ENCODE measurements at places on chromosomes 3 and 15.

DNA sequence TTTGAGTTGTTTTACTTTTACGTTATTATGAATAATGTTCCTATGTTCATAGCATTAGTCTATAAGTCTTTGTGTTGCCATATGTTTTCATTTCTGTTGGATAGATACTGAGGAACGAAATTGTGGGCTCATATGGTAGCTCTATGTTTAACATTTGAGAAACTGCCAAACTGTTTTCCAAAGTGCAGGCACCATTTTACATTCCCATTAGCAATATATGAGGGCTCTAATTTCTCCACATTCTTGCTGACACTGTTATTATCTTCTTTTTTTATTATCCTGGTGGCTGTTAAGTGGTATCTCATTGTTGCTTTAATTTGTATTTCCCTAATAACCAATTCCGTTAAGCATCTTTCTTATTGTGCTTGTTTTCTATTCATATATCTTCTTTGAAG lies 1.8 kb upstream of the PIK3R4 start:
- H3K36me3 ChIP-seq = peaks cover 14% of the 10 kb centered on the region
- H3K27me3 ChIP-seq = no peaks in the 10 kb centered on the region
- H3K4me3 ChIP-seq = no peak overlapping the region
- peak overlapping the region; percentile 52 for H3K27ac ChIP-seq
- H3K4me1 ChIP-seq = peaks cover 27% of the 10 kb centered on the region

GRCh38 chr3:196236223-196236622 lies 19.9 kb downstream of the SLC51A start:
- no peak overlapping the region for H3K4me3 ChIP-seq
- peaks cover 75% of the 10 kb centered on the region for H3K36me3 ChIP-seq
- no peak for DNase-seq
- no peaks in the 10 kb centered on the region for H3K27me3 ChIP-seq

DNA sequence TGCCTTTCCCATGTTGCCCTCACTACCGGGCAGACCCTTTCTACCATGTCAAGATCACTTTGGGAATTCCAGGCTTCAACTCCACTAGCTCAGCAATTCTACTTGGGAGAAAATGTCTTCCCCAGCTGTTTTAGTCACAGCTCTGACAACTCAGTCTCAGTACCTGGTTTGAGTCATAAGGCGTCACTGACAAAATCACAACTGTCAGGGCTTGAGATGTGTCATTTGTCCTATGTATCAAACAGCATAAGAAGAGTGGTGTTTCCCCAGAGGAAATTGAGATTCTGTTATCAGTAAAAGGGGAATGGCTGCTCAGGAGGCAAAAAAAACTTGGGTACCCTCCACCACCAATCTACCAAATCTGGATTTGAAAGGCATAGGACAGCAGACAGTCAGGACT lies 594.9 kb upstream of the SUCLG2 start:
- H3K27ac ChIP-seq = no peak overlapping the region
- H3K4me3 ChIP-seq = no peak overlapping the region
- no peaks in the 10 kb centered on the region for H3K4me1 ChIP-seq
- H3K36me3 ChIP-seq = no peaks in the 10 kb centered on the region
- H3K27me3 ChIP-seq = no peaks in the 10 kb centered on the region
- DNase-seq = no peak

DNA sequence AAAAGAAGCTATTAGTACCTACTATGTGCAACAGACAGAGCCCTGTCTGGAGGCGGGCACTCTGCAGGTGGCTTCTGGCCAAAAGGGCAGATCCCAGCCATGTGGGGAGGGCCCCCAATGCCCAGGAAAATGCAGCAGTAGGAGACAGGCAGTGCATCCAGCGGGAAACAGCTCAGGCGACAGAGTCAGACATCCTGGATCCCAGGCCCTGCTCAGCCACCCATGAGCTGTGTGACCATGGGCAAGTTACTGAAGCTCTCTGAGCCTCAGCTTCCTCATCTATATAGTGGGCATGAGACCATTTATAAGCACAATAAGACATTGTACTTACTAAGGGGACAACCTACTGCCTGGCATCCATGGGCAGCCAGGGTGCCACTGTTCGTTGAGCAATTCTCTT lies 25.8 kb downstream of the NUP210 start:
- H3K27ac ChIP-seq = no peak overlapping the region
- no peak overlapping the region for H3K4me3 ChIP-seq
- DNase-seq = no peak
- H3K4me1 ChIP-seq = no peaks in the 10 kb centered on the region

- no peak overlapping the region for H3K4me3 ChIP-seq
- H3K27ac ChIP-seq = peak overlapping the region; percentile 54
- H3K27me3 ChIP-seq = no peaks in the 10 kb centered on the region
- no peaks in the 10 kb centered on the region for H3K36me3 ChIP-seq
- H3K4me1 ChIP-seq = no peaks in the 10 kb centered on the region
Observed at GRCh38 chr15:100733101-100733842, 130.9 kb downstream of the ASB7 start.

- H3K27ac ChIP-seq = no peak within 1 kb of the TSS
- H3K4me1 ChIP-seq = no peaks in the 10 kb centered on the region
- no peaks in the 10 kb centered on the region for H3K36me3 ChIP-seq
- DNase-seq = no peak
- peak within 1 kb of the TSS; percentile 39 for H3K4me3 ChIP-seq
Observed at GRCh38 chr15:100879464-100880138, at the start of gene ALDH1A3. Gene ALDH1A3, plus strand, starts transcription at chr15:100879831. Its CDS starts 77 bp downstream, at chr15:100879908.

DNA sequence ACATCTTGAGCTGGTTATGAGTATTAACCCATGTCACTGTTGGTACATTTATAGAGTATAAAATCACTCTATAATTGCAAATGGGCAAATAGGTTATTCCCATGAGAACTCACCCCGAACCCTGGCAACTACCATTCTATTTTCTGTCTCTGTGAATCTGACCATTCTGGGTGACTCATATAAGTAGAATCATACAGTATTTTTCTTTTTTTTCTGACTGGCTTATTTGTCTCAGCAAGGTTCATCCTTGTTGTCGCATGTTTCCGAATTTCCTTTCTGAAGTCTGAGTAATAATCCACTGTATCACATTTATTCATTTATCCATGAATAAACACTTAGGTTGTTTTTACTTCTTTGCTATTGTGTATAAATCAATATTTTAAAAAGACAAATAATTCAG lies 59.9 kb upstream of the CHRM5 start:
- H3K4me1 ChIP-seq = peaks cover 5% of the 10 kb centered on the region
- H3K27ac ChIP-seq = no peak overlapping the region
- no peak overlapping the region for H3K4me3 ChIP-seq
- H3K27me3 ChIP-seq = no peaks in the 10 kb centered on the region
- no peak for DNase-seq
- no peaks in the 10 kb centered on the region for H3K36me3 ChIP-seq

DNA sequence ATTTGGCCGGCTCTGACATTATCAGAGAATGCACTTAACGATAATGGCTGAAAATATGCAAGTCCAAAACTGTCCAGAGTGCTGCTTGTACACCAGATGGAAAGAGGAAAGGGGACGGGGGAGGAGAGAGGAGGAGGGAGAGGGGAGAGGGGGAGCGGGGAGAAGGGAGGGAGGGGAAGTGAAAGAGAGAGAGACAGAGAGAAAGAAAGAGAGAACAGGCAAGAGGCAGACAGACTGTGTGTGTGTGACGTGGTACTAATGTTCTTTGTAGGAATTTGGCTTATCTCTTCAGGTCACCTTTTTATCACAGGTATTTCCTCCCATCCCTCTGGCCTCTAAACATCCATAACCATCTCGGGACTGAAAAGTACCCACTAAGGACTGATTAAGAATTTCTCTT lies 75.1 kb upstream of the LMOD3 start:
- H3K4me3 ChIP-seq = no peak overlapping the region
- H3K36me3 ChIP-seq = no peaks in the 10 kb centered on the region
- H3K27ac ChIP-seq = no peak overlapping the region
- H3K4me1 ChIP-seq = no peaks in the 10 kb centered on the region
- no peak for DNase-seq

DNA sequence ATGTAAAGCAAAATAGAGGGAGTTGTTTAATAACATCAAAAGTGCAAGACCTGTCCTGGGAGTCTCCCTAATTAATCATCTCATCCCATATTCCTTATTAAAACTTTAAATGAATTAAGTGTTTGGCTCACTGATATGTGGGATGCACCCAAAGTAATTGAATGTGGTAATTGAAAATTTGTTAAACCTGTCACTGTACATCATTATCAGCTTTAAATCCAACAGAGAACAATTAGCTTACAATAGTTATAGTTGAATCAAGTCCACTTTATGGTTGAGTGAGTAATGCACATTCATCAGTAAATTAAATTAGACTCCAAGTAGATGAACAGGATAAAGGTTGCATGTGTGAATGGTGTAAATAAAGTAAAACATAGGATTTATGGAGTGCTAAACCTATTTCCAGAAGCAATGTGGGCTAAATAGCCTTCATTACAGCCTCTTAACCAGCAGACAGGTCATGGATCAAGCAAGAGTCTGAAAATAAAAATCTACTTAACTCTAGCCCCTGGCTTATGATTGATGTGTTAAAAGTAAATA lies 608.2 kb upstream of the CCDC54 start:
- no peak for DNase-seq
- no peaks in the 10 kb centered on the region for H3K36me3 ChIP-seq
- no peak overlapping the region for H3K27ac ChIP-seq
- H3K4me1 ChIP-seq = no peaks in the 10 kb centered on the region
- H3K4me3 ChIP-seq = no peak overlapping the region

DNA sequence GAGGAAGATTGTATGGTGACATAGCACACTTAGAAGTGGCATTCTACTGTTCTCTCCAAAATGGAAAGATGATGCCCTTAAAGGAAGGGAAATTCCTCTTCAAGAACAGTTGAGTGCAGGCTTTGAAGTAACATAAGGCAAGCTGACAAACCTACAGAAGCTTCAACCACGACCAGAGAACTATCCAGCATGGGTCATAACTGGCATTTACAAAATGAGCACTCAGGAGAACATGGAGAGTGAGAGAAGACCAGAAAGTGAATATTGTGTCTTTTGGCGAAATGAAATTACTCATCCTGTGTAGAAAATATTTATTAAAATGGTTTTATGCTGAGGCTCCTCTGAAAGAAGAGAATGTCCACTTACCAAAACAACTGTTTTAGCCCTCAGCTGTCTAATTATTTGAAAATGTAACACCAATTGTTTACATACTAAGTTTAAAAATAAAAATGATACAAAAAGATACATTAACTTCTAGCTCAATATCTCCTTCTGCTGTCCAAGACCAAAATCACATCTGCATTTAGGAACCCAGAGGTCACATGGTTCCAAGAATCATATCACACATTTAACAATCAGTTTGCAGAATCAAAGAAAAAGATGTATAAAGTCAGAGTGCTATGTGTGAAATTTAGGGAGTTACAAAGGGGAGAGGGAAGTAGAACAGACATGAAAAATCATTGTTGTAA lies 216.9 kb downstream of the ATP8B4 start:
- DNase-seq = no peak
- no peaks in the 10 kb centered on the region for H3K27me3 ChIP-seq
- no peaks in the 10 kb centered on the region for H3K36me3 ChIP-seq
- H3K4me3 ChIP-seq = no peak overlapping the region
- H3K4me1 ChIP-seq = peaks cover 44% of the 10 kb centered on the region

DNA sequence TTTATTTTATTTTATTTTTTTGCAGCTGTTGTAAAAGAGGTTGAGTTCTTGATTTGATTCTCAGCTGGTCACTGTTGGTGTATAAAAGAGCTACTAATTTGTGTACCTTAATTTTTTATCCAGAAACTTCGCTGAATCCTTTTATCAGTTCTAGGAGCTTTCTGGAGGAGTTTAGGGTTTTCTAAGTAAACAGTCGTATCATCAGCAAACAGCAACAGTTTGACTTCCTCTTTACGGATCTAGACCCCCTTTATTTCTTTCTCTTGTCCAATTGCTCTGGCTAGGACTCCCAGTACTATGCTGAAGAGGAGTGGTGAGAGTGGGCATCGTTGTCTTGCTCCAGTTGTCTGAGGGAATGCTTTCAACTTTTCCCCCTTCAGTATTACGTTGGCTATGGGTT lies 165.8 kb upstream of the KCNMB2 start:
- H3K36me3 ChIP-seq = no peaks in the 10 kb centered on the region
- H3K4me3 ChIP-seq = no peak overlapping the region
- H3K4me1 ChIP-seq = peaks cover 11% of the 10 kb centered on the region
- H3K27me3 ChIP-seq = no peaks in the 10 kb centered on the region
- no peak overlapping the region for H3K27ac ChIP-seq

- DNase-seq = no peak
- no peaks in the 10 kb centered on the region for H3K27me3 ChIP-seq
- H3K36me3 ChIP-seq = no peaks in the 10 kb centered on the region
- no peaks in the 10 kb centered on the region for H3K4me1 ChIP-seq
- H3K27ac ChIP-seq = no peak overlapping the region
Observed at GRCh38 chr3:109702252-109702651, 364.9 kb upstream of the DPPA4 start.

DNA sequence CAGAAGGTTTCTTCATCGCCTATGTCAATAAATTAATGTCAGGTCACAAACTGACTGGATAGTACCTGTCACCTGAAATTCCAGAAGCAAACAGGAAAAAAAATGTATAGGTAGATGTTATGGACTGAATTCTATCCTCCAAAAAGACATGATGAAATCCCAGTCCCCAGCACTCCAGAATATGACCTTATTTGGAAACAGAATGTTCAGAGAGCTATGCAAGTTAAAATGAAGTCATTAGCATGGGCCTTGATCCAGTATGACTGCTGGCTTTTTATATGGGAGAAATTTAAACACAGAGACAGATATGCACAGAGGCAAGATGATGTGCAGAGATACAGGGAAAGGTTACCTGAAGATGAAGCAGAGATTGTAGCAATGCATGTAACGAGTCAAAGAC lies 953.4 kb downstream of the ZPLD1 start:
- no peaks in the 10 kb centered on the region for H3K27me3 ChIP-seq
- no peaks in the 10 kb centered on the region for H3K36me3 ChIP-seq
- no peak overlapping the region for H3K27ac ChIP-seq
- H3K4me1 ChIP-seq = no peaks in the 10 kb centered on the region

DNA sequence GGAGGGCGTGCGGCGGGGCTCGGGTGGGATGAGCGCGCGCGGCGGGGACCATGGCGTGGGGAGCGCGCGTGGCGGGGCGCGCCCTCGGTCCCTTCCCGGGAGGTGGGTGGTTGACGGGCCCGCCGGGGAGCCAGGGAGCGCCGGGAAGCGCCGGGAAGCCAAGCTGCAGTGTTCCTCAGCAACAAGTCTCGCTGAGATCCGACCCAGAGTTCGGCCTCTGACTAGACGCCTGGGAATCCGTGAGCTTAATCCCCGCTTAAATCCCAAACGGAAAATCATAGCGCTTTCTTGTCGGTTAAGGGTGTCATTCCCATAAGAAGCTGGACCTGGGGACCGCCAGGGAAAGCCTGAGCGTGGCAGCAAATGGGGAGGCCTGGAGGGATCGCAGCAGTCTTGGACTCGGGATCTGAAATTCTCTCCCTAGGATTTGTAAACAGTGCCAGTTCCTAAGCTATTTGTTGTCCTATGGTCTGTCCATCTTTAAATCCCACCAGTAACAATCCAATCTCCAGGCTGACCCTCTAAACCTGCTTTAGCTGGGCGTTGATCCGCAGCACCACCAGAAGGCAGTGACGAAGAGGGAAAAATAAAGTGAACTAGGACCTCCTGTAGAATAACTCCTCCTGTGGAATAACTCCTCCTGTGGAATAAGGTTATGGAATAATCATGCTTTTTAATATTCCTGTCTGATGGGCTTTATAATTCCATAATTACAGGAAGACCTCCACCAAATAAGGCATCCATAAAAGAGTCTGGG lies 570 bp upstream of the NEDD4 start:
- no peaks in the 10 kb centered on the region for H3K27me3 ChIP-seq
- DNase-seq = no peak
- H3K36me3 ChIP-seq = no peaks in the 10 kb centered on the region
- H3K27ac ChIP-seq = peak overlapping the region; percentile 95

GRCh38 chr3:148873270-148873927 lies 8.3 kb downstream of the CPA3 start:
- no peaks in the 10 kb centered on the region for H3K36me3 ChIP-seq
- peaks cover 5% of the 10 kb centered on the region for H3K27me3 ChIP-seq
- no peak overlapping the region for H3K27ac ChIP-seq
- H3K4me3 ChIP-seq = no peak overlapping the region
- DNase-seq = no peak
- H3K4me1 ChIP-seq = no peaks in the 10 kb centered on the region
